ENCODE measurements at places on chromosomes 3 and 15.

- DNase-seq = peak; percentile 24
Measured at GRCh38 chr15:71055461-71055860, 59.8 kb upstream of the THSD4 start.

GRCh38 chr15:67820992-67821783 lies 4.1 kb upstream of the SKOR1 start:
- DNase-seq = peak; percentile 47

- no peak for DNase-seq
Measured at GRCh38 chr15:95141486-95141885, 910.1 kb downstream of the MCTP2 start.

- DNase-seq = peak; percentile 37
Measured at GRCh38 chr3:5022187-5022965, 43.1 kb downstream of the BHLHE40 start.

DNA sequence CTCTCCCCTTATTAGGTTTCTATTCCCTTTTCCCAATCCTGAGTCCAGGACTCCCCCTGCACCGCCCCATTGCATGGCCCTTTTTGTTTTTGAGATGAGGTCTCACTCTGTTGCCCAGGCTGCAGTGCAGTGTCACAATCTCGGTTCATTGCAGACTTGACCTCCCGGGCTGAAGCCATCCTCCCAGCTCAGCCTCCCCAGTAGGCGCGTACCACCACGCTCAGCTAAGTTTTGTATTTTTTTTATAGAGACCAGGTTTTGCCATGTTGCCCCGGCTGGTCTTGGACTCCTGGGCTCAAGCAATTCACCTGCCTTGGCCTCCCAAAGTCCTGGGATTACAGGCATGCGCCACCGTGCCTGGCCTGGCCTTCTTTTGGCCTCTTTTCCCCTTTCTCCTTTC lies 29.3 kb downstream of the PDIA5 start:
- DNase-seq = no peak

DNA sequence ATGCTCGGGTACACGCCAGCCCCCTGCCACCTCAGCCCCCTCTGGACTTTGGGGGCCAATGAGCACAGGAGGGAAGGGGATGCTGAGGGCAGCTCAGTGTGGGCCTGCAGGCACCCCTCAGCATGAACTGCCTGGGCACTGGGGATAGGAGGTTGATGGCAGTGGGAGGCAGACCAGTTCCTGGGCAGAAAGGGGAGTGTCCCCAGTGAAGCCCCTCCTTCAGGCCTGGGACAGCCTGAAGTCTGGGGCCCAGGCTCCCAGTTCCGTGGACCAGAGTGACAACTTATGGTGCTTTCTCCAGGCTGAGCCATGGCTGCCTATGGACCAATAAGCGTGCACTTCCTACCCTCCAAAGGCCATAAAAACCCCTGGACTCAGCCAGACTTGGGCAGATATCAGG lies 63.3 kb upstream of the IMPG2 start:
- no peak for DNase-seq

GRCh38 chr3:37940242-37940908 lies 50.2 kb upstream of the VILL start:
- no peak for DNase-seq

DNA sequence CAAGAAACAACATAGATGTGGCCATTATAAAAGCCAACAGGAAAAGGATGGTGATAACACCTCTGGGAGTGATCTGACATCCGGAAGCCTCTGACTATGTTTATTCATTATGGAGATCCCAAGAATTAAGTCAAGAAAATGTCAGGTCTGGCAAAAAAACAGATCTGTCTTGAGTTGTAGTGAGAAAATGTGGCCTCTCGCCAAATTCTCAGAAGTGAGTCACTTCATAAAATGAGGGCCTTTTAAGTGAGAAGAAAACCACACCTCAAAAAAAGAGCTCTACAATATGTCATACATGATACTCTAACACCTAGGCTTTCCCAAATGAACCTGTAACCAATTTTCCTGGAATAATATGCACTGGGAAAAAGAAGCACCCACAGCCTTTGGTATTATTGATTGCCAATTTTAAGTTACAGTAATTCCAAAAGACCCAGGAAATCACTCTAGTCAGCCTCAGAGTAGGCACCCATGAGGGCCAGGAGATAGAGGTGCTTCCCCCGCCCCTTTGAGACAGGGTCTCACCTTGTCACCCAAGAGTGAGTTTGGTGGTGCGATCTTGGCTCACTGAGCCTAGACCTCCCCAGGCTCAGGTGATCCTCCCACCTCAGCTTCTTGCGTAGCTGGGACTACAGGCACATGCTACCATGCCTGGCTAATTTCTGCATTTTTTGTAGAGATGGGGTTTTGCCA lies 38.0 kb downstream of the CCR3 start:
- DNase-seq = no peak

GRCh38 chr3:75768303-75769017 lies 16.9 kb downstream of the ZNF717 start:
- no peak for DNase-seq

Measured in endothelial cell of umbilical vein (primary cell).